Esophagus mucosa (tissue), 1 donor: ENCODE measurements at places on chromosomes 7 and 10. TPM values are rescaled to one million over a fixed set of nuclear protein-coding genes. Genes with fewer than 3 reads are reported as not detected.

GRCh38 chr7:2451171-2452073, 24.8 kb downstream of the GRIFIN start:
- peak; percentile 90 for ATAC-seq

DNA sequence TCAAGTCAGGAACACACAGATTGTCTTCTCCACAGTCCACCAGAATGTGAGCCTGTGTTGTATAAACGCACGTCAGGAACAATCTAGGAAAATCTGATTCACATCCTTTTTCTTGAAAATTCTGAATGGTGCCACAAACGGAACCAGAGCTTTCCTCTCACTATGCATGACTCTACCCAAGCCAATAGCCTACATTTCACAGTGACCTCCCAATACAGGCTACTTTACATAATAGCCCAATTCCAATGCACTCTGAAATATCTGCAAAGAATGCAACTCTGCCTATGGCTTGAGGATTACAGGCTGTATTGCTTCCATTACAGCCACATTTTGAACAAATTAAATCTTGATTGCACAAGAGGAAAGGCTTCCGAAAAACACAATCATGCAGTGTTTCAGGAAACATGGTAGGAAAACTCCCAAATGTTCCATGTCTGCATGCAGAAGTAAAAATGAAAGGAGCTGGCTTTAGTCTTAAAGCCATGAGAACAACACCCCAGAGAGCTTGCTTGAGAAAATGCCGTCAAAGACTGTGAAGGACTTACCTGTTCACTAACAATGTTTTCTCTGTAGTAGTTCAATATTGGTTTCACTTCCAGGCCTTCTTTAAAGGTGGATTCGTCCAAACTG, 113.9 kb downstream of the ITGA8 start:
- ATAC-seq, result peak; percentile 38

- ATAC-seq, result peak; percentile 46
Measured at GRCh38 chr10:70558871-70559810, 43.4 kb downstream of the PRF1 start.

DNA sequence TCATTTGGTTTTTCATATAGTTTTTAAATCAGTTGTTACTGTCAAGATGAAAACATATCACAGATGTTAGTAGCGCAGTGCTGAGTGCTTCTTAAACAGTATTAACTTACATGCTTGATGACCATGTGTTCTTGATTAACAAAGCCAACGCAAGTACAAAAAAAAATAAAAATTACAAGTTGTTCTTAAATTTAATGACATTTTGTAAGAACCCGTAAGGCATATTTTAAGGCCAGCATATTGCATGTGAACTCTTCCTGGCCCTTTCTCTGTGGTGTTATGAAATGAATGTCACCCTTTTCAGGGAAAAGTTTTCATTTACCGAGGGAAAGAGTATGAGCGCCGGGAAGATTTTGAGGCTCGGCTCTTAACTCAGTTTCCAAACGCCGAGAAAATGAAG, 140.4 kb upstream of the NPS start:
- ATAC-seq, result no peak

DNA sequence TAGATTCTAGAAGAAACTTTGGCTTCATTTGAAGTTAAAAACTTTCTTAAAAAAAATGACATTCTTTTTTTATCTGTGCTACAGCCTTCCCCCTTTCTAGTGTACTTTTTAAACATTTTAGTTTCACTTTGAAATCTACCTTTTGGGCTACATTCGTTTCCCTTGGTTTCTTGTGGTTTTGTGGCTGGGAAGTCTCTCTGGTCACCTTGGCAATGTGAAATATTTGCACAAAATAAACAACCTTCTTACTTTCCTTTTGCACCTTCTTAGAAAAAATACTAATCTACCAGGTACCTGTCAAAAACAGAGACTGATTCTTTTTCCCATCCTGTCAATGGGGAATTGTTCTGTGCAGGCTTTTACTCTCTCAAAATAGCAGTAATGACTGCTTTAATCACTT, 350.2 kb downstream of the GATA3 start:
- no peak for ATAC-seq

- ATAC-seq, result no peak
Measured at GRCh38 chr7:115009139-115009538, 87.2 kb downstream of the MDFIC start.

GRCh38 chr7:140981951-140982350, 32.8 kb downstream of the MRPS33 start:
- ATAC-seq, result no peak

- peak; percentile 51 for ATAC-seq
Measured at GRCh38 chr7:6530626-6531491, 20.4 kb downstream of the GRID2IP start.

GRCh38 chr10:78688901-78689583, 379.7 kb upstream of the ZMIZ1 start:
- ATAC-seq, result no peak

GRCh38 chr7:150945853-150946420, 32.2 kb downstream of the KCNH2 start:
- no peak for ATAC-seq

DNA sequence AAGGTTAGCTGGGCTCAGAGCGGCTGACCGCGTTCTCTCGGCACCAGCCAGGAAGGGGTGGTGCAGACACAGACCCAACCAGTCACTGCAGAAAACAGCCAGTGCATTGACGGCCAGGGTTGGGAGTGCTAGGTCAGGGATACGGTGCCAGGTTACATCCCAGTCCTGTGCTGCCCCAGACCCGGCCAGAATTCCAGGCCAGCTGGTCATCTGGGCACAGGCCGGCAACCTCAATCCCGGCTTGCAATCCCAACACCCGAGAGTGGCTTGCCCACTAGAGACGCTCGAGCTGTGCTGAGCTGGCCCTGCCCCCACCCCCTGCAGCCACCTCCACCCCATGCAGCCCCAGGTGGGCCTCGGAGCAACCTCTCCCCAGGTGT, 3.8 kb downstream of the PRAP1 start:
- no peak for ATAC-seq

DNA sequence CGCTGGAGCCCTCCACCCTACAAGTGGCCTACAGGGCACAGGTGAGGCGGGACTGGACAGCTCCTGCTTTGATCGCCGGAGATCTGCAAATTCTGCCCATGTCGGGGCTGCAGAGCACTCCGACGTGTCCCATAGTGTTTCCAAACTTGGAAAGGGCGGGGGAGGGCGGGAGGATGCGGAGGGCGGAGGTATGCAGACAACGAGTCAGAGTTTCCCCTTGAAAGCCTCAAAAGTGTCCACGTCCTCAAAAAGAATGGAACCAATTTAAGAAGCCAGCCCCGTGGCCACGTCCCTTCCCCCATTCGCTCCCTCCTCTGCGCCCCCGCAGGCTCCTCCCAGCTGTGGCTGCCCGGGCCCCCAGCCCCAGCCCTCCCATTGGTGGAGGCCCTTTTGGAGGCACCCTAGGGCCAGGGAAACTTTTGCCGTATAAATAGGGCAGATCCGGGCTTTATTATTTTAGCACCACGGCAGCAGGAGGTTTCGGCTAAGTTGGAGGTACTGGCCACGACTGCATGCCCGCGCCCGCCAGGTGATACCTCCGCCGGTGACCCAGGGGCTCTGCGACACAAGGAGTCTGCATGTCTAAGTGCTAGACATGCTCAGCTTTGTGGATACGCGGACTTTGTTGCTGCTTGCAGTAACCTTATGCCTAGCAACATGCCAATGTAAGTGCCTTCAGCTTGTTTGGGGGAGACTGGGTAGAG, at the start of gene COL1A2:
Gene COL1A2, plus strand, starts transcription at position 459 of the 704 bp plus-strand sequence. Its CDS starts 137 bp downstream, at position 596.
- ATAC-seq, result peak; percentile 62

- ATAC-seq, result no peak
Measured at GRCh38 chr7:69134316-69134715, 464.0 kb upstream of the AUTS2 start.

DNA sequence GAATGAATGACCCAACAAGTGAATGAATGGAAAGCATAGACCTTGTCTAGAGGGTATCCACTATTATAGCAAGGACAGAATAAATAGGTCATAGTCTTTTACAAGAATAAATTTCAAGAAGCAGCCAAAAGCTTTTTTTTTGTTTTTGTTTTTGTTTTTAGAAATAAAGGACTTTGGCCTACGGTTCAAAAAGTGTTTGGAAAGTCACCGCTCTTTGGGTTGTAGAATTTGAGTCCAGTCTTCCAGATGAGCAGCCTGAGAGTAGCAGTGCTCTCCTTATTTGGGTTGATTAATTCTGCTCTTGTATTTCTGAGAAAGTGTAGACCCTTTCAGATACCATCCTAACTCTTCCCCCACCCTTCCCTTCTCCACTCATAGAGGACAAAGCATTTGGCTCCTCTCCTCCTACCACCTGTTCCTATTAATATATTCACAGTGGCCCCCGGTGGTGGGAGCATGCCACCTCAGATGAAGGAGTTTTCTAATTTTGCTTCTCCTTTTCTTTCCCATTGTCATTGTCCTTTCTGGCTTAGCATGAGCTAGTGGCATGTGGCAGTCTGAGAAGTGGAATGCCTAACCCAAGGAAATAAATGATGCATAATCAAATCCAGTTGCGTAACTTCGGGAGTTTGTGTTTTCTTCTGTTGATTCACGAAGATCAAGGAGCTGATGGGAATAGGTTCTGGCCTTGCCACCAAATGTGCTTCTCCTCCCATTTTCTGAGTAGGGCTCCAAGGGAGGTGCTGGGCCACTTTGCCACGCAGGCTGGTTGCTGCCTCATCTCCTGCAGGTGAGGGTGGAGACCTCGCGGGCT, 114.7 kb downstream of the CHN2 start:
- no peak for ATAC-seq

DNA sequence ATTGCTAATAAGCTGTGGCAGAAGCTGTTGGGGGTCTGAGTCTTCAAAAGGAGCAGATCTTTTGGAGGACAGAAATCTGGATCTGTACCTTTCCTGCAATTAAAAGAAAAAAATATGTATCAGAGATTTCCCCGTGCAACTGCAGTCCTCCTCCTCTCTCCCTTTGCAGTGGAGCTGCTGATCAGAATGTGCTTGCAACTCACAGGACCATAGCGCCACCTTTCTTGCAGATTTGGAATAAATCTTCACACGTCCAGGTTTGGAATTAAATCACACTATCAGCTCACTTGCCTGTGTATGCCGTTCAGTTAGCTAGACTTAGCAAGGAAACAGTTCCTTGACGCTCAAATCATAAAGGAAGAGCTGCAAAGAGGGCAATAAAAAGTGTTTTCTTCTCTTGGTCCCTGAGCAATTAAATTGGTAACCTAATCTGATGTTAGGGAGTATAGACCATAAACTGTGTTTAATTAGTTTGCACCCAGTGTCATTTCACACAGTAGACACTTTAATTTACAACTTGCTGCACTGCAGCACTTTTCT, 77.4 kb downstream of the PON1 start:
- ATAC-seq, result no peak

GRCh38 chr7:76108540-76109233, 60.8 kb downstream of the MDH2 start:
- ATAC-seq, result peak; percentile 78

GRCh38 chr7:16066805-16067459, 354.4 kb downstream of the CRPPA start:
- ATAC-seq, result no peak

DNA sequence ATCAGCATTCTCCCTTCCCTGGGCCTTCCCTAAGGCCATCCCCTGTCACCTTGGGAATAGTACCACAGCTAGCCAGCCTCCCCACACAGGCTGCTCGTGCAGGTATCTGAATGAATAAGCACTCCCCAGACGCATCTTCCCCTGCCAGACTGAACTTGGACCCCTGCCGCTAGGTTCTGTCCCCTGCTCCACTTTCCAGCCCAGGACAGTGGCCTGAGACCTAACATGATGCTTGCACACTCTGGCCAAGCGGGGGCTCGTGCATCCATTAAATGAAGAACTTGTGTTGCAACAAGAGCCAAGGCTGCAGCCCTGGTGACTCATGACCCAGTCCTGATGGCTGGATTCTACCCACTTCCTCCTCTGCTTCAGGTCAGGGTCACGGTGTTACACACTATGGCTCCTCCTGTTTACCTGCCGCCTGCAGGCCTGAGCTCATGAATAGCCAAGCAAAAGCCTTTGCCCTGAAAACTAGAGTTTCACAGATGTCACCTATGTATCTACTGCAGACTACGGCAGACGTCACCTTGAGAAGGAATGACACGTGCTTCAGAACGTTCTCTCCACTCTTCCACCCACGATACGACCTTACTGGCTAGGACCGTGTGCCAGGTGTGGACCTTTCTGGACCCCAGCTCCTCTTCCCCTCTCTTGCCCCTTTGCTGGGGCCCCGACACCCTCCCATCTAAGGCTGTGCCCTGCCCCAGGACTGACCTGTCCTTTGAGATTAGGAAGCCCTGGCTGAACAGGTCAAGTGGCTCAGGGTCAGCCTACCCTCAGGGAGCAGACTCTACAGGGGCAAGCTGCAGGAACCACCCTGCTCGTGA, 6.5 kb downstream of the ASB13 start:
- ATAC-seq, result peak; percentile 95

Gene RET
- 0.20 TPM for total RNA-seq

Gene COG5
- total RNA-seq, result 20.9 TPM

Gene EBF3
- 0.44 TPM for total RNA-seq

Gene GFRA1
- total RNA-seq, result 0.56 TPM

Gene ARPC1A
- 182 TPM for total RNA-seq

Gene SYT15
- total RNA-seq, result 1.4 TPM

Gene TMEM120A
- 33.9 TPM for total RNA-seq

Gene AKR1C4
- not detected for total RNA-seq

Gene CHST15
- 6.1 TPM for total RNA-seq

Gene POR
- total RNA-seq, result 137 TPM
